ENCODE measurements at places on chromosomes 2 and 18.

DNA sequence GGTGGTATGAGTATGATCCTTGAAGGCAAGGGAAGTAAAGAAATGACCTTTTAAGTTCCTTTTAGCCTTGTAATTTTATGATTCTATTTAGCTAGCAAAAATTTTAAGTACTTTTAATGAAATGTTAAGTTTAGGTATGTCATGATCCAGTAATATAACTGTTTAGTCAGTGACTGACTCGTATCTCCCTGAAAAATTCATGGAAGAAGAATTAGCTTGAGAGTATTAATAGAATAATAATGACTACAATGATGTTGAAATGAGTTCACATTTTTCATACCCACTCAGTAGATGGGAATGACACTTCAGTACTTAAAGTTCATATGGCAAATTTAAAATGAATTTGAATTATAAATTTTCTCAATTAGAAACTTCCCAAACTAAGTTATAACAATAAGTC is 14.6 kb downstream of the RAB3GAP1 start:
- no peak for DNase-seq

DNA sequence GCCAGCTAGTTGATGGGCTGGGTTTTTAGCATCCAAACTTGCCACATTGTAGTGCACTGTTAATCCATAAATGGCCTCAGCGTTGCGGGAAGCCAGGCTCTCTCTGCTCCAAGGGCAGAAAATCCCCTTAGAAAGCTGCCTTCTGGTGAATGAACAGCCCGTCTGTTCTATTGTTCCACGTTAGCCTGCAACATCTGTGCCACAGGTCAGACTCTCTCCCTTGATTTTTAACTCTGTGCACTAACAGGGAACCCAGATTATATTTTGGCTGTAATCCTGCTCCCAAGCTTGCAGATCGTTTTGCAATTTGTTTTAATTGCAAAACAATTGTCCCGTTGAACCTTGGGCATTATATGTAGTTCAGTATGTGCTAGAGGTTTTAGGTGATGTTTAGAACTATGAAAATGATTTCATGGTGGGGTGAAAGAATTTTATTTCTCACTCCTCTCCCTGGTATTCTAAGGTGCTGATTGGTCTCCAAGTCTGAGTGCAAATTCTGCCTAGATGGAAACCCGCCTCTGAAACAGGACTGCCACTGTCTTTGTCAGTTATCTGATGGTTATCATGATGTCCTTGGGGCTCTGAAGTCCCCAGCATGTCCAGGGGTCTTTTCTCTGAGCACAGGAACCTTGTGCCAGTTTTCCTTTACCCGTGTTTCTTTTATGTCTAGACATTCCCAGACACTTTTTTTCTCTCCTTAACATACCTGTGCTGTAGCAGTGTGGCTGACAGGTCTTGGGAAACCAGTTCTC is 106.6 kb downstream of the MAP4K4 start:
- DNase-seq = no peak

DNA sequence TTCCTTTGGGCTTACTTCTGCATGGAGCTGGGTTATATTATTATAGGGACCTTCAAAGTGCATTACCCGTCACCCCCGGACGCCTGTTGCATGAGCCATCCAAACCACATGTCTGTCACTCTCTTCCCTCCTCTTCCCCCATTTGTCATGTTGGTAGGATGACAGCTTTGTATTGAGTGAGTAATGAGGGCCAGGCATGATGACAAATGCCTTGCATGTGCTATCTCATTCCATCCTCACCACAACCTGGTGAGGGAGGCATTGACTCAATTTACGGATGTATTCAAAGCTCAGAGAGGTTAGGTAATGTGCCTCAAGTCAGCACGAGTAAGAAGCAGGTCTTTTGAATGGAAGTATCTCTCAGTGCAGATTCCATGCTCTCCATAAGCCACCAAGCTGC is 510.5 kb upstream of the TNP1 start:
- DNase-seq = no peak

DNA sequence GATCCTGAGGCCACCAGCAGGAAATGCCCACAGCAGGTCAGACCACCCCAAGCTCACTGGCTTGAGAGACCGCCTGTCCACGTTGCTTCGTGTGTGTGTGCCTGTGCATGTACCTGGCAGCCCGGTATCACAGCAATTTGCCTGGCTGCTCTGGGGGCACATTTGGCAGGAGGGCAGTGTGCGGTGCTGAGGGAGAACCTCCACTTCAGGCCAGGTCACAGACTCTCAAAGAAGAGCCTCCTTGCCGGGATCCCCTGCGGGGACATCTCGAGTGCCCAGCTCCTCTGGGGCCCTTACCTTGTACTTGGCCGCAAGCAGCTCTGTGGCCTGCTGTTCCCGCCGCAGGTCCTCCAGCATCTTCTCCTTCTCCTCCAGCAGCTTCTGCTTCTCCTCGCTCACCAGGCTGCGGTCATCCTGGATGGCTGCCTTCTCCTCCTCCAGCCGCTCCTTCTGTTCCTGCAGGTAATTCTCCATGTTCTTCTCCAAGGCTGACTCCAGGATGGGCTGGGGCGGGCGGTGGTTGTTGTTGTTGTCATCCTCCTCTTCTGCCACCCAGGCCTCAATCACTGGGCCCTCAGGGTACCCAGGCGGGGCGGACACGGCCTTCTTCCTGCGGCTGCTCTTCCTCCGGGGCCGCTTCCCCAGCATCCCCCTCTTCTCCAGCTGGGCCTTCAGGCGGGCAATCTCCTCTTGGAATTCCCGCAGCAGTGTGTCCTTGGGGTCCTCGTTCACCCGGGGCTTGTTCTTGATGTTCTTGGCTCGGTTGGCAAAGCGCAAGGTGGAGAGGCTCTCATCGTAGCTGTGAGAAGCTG is 2.0 kb downstream of the KIF3C start:
- DNase-seq = no peak

DNA sequence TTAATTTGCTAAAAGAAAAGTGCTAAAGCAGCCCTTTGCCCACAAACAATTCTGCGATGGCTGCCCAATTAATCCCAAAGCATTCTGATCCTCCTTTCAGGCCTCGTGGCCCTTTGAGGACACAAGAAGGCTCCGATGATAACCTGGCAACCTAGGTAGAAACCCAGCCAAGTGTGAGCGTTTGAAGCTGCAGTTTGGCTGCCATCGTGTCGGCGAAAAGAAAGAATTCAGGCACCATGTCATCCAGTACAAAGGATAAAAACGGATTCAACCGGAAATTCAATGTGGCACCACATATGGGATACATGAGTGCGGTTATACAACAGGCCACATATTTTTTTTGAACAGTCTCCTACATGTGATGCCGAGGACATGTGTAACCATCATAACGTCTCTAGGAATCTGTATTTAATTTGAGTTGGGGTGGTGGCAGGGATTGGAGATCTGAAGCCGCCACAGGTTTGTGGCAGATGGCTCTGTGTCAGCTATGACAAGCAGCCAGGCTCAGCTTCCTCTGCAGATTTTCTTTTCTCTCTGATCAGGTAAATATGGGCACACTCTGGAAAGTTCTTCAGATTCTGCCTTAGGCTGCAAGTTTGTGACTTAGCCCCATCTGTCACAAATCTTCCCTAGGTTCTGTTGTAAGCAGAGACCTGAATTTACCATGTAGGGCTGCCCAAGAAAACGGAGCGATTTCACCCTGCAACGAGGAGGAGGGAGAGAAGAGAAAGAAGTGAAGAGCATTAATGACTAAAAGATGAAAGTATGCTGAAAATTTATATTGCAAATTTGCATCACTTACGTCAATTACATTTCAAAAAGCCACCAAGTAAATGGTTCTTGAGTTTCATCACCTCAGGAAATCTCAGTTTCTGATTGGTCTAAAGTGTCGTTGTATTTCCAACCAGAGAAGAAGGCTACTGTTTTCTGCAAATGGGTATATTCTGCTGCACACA is 573.2 kb downstream of the ZEB2 start:
- no peak for DNase-seq

DNA sequence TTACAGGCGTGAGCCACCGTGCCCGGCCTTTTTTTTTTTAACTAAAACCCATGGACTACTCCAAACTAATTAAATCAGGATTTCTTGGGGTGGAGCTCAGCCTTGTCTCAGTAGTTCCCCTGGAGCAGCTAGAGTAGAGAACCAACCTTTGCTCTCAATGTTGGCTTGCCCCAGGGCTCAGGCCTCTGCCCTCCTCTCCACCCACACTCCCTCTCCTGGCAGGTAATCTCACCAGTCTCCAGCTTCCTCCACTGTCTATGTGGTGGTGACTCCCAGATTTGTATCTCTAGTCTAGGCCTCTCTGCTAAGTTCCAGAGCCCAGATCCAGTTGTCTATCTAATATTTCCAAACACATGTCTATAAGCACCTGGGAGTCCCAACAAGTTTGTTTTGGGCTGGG is 9.6 kb upstream of the MTA3 start:
- no peak for DNase-seq

- no peak for DNase-seq
Measured at GRCh38 chr18:44497311-44497710, 183.4 kb upstream of the SETBP1 start.

DNA sequence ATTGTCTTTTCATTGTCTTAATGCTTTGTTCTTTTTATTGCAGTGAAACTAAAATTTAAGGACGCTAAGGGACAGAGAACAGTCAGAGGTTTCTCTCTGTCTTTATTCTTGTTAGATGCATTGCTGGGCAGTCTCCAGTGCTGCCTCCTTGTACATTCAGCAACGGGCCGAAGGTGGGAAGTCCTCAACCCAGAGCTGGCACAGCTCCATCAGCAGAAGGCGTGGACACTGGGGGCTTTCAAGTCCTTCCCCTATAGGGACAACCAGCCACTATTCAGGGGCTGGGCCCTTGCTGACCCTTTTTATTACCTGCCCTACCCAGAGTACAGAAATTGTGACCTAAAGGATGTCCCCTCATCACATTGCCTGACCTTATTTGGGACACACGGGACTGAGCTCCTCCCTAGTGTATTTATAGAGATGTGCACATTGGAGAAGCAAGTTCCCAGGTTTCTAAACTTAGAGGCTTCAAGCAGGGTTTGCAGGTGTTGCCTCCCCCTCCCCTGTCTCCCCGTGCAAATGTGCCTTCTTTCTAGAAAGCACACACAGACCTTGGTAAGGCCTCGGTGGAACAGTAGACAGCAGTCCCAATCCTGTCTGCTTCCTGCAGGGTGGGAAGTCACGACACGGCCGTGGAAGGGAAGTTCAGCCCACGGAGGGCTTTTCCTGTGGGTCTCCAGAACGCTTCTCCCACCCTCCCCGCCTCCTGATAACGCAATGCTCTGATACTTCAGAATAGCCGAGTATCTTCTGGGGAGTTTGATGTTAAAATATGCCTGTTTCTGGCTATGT is 68.2 kb downstream of the ZCCHC2 start:
- DNase-seq = no peak

GRCh38 chr18:48051945-48052840 is 121.7 kb upstream of the SMAD2 start:
- DNase-seq = no peak

DNA sequence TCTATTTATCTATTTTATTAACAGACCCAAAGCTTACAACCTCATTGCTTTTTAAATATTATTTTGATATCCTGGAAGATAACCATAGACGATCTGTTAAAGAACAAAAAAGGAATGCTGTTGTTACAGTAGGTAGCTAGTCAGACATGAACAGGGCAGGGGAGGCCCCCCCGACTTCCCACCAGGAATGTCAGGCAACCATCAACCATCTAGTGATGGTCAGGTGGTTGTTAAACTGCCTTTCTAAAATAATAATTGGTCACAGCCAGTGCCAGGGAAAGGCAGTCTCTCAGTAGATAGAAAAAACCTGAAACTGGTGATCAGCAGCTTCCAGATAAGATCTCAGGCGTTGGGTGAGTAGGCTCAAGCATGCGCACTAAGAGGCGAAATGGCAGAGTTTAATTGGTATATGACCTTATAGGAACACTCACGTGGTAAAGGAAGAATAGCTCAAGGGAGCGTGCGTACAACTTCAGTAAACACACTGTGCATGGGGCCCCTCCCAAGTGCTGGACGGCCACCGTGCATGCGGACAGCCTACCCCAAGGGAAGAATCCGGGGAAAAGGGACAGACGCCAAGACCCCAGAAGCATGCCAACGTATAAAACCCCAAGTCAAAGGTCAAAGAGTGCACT is 32.5 kb upstream of the CCL20 start:
- no peak for DNase-seq

DNA sequence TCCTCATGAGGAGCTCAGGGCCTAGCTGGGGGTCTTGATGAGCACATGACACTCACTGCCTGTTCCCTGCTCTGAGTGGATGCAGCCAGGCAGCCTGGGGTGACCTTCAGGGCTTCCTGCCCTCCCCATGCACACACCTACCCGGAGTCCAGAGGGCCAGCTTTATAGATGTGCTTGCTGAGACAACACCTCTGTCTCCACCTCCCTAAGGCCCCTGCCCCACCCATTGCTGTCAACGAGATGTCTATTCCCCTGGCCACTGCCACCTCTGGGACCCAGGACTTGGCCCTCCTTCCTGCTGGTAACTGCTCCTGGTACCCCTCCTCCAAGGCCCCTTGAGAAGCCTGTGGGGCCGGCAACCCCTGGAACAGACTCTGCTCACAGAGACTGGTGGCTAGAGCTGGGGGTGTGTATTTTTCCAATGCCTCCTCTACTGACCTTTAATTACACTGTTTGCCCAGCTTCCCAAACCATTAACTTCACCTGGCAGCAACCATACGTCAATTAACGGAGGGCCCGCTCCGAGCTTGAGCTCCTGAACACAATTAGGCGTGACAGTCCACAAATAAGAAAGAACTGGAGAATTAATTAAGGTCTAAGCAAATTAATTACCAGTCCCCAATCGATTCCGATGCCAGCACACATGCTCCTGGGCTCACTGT is 66.3 kb downstream of the EMX1 start:
- no peak for DNase-seq

- no peak for DNase-seq
Measured at GRCh38 chr2:145597809-145598208, 1077.9 kb upstream of the ZEB2 start.

- DNase-seq = no peak
Measured at GRCh38 chr18:74836296-74837139, 238.8 kb downstream of the ZNF407 start.

- DNase-seq = no peak
Measured at GRCh38 chr2:109172556-109173105, 43.6 kb downstream of the SH3RF3 start.

- DNase-seq = no peak
Measured at GRCh38 chr2:170971071-170971470, 42.0 kb downstream of the GORASP2 start.

DNA sequence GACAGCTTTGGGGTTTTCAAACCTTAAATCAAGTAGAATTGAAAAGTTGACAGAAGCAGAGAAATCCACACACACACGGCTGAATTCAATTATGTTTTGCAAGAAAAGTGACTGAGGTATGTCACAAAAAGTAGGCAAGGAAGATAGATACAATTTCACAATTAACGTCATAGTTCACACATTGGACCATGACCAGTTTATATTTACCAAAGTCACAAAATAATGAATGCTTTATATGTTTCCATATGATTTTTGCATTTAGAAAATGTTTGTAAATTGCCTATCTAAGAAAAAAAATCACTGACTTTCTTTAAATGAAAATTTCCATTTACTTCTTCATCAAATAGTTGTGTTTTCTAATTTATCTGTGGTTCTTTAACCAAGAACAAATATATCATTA is 29.4 kb upstream of the ZNF516 start:
- no peak for DNase-seq

Data from T47D (cell line).